ENCODE measurements at places on chromosomes 3 and 15. TPM values are rescaled to one million over a fixed set of nuclear protein-coding genes. Genes with fewer than 3 reads are reported as not detected.

Gene ARHGEF26
- 2.3 TPM for total RNA-seq

Gene MEX3B
- total RNA-seq, result 2.9 TPM

DNA sequence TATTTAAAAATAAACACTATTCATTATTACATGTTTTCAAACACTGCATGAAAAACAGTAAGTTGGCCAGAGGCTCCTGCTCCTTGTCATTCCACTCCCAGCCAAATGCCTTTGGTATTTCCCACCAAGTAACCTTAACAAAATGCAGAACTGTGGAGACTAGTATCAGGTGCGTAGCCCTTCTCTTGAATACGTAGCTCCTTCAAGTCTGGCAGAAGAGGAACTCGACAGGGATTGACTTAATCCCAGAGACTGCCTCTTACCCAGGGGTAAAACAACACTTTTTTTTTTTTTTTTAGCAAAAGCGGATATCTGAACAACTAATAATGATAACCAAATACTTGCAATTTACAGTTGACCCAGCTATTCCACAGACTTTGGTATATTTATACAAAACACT lies 738 bp downstream of the COMMD2 start:
- no peak for DNase-seq

Gene PHLDB2
- total RNA-seq, result 174 TPM

Gene LTF
- 2.9 TPM for total RNA-seq

Gene CHRNB4
- not detected for total RNA-seq

GRCh38 chr15:84947947-84948830 lies 33.5 kb upstream of the PDE8A start:
- DNase-seq, result peak; percentile 70

DNA sequence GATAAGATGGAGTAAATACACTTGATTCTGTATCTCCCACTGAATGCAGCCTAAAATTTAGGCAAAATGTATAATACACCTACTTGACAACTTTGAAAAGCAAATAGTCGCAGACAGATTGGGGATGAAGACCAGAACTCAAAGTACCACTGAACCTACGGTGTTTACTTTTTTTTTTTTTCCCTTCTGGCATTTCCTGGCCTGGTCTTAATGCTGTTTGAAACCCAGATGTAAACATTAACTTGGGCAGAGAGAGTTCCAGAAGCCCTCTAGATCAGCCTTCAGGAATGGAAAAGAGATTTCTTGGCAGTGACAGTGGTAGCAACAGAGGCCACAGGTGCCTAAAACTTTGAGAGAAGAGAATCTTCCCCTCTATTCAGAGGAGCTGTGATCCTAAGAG lies 27.8 kb downstream of the ALPK3 start:
- DNase-seq, result no peak

Gene TYRO3
- total RNA-seq, result 2.5 TPM

- DNase-seq, result no peak
These were observed 54.3 kb upstream of the SMAD3 start for GRCh38 chr15:67010898-67011616.

Gene CHRNA7
- total RNA-seq, result 0.81 TPM

DNA sequence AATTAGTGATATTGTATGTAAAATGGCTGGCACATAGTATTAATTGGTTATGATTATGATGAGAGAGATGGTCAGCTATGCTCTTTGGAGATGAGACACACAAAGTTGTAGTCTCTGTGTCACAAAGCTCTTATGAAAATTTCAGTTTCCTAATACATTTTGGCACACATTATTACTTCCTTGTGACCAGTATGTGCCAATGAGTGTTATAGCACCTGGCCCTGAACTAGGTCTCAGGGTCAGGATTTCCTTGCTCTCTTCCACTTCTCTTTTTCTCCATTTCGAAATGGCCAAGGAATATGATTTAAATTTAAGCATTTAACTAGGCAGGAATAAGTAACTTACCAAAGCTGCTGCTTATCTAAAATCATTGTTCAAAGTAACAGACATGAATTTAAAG lies 28.0 kb downstream of the TIPARP start:
- no peak for DNase-seq

DNA sequence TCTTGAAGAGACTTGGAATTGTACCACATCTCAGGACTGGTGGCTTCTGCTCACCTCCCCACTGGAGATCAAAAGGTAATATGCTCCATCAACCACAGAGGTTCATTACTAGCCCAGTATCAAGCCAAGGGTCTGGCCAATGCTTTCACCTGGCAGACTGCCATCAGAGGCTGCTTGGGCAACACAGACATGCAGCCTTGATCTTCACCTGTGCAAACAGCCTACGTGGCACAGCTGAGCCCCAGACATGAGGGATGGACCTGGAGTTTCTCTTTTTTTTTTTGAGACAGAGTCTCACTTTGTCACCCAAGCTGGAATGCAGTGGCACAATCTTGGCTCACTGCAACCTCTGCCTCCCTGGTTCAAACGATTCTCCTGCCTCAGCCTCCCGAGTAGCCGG lies 105.6 kb upstream of the HES1 start:
- no peak for DNase-seq

Gene CPN2
- 1.8 TPM for total RNA-seq
